ENCODE measurements at places on chromosomes 1 and 21.

DNA sequence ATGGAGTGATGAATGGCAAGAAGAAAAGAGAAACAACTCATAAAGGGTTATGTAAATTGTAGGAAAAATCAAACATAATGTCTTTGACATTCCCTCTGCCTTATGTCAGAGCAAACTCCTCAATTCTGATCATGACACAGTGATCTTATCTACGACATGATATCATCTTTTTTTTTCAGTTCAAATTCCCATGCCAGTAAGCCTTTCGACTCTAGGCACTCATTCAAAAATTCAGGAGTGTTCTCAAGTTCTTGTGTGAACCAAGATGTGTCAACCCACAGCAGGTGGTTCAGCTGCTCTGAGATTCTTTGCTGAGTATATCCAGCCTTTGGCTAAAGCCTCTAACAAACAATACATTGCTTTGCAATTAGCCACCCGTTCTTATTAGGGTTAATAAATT lies 97.1 kb upstream of the ESRRG start:
- DNase-seq: no peak

GRCh38 chr1:162008799-162009198 lies 14.9 kb downstream of the OLFML2B start:
- DNase-seq: no peak

- DNase-seq: no peak
Observed at GRCh38 chr1:232624546-232625281, 5.2 kb downstream of the SIPA1L2 start.

DNA sequence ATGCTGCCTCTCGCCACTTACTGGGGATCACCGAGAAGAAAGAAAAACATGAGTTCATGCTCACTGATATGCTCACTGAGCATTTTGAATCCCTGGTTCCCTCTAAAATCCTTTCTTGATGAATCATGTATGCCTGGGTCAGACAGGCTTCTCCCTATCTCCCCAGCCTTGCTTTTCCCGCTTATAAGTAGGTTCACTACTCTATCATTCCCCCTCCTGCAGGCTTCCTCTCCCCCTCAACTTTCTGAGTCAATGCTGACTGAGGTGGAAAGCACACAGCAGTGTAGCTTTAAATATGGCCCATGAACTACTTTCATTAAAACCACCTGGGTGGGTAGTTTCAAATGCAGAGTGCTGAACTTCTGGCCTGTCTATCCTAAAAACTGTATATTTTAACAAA lies 41.7 kb downstream of the FMO4 start:
- DNase-seq: no peak

GRCh38 chr1:17883662-17884395 lies 128.7 kb downstream of the ACTL8 start:
- DNase-seq: no peak

- DNase-seq: no peak
Observed at GRCh38 chr1:75234562-75234961, 100.4 kb downstream of the LHX8 start.

DNA sequence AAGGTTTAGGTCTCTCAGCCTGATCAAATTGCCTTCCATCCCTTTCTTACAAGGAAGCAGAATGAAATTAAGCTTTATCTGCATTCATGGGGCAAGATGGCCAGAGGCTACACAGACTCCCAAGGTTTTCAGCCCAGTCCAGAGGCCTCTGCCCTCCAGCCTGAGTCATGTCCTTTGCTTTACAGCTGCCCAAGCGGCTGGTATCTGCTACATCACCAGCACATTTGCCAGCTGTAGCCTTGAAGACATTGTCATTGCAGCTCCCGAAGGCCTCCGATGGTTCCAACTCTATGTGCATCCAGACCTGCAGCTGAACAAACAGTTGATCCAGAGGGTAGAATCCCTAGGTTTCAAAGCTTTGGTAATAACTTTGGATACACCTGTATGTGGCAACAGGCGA lies 16.0 kb downstream of the HAO2 start:
- DNase-seq: no peak

- DNase-seq: no peak
Observed at GRCh38 chr1:1171546-1172340, 1.9 kb upstream of the TTLL10 start.

DNA sequence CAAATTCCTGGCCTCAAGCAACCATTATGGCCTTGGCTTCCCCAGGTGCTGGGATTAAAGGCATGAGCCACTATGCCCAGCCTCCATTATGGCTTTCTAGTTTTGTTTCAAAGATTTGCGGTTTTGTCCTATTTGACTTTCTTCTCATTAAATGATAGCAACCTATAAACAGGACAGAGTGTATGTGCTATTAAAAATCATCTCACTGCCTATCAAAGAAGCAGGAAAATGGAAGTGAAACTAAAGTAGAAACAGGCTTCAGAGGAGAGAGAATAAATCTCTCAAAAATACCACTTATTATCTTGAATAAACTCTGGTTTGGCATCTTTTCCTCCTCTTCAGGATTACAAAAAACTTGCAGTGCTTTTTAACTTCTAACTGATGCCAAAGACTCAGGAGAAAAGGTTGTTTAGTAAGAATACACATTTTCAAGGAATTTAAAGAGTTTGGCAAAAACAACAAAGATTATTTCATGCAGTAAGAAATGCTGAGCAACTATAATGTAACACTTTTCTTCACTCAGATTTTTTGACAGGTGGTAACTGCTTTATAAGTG lies 28.7 kb downstream of the ACBD3 start:
- DNase-seq: no peak

GRCh38 chr1:20057886-20058420 lies 12.0 kb upstream of the PLA2G5 start:
- no peak for DNase-seq

DNA sequence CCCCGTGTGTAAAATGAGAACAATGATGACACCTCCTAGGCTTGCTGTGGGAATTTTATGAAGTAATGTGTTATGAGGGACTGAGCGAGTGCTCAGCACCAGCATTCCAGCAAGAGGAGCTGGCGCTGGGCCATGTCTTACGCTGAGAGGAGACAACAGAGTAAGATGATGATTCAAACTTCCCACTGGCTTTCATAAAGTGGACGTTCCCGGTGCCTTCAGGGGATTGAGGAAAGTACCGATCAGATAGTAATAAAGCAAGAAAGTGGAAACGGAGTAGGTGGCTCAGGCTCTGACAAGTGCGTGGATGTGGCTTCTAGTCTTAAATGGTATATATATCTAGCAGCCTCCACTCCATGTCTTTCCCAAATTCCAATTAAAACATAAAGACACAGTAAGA lies 23.8 kb downstream of the EPHA10 start:
- no peak for DNase-seq

DNA sequence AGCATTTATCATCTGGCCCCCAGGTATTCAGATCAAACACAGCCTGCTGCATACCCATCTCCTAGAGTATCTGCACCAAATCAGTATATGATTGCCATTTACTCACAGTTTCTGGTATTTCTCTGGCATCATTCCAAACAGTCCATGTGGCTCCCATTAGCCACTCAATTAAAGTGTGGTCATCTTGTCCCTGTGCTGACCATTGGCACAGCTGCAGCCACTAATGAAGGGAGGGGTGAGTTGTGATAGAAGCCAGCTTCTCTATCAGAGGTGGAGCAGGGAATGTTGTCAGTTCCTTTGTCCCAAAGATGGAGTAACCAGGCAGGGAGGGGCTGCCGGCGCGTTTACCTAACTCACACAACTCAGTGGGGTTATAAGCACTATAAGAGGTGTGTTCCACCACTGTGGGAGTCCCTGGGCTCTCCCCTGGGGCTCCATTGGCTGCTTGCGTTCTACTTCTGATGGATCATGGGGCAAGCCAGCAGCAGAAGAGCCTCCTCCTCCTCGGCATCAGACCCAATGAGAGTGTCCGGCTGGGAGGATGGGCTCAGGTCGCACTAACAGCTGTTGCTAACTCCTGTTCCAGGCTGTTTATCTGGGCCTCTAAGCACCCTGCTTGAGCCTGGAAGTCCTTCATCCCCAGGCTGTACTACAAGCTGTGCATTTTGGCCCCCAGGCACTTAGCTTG lies 108.6 kb downstream of the GDAP2 start:
- no peak for DNase-seq

GRCh38 chr1:184390889-184391288 lies 4.1 kb downstream of the C1orf21 start:
- DNase-seq: no peak

- no peak for DNase-seq
Observed at GRCh38 chr1:11373029-11373894, 100.3 kb downstream of the UBIAD1 start.

- no peak for DNase-seq
Observed at GRCh38 chr21:31922881-31923280, 50.1 kb downstream of the HUNK start.

- peak; percentile 51 for DNase-seq
Observed at GRCh38 chr1:43934101-43934985, 742 bp downstream of the ARTN start.

DNA sequence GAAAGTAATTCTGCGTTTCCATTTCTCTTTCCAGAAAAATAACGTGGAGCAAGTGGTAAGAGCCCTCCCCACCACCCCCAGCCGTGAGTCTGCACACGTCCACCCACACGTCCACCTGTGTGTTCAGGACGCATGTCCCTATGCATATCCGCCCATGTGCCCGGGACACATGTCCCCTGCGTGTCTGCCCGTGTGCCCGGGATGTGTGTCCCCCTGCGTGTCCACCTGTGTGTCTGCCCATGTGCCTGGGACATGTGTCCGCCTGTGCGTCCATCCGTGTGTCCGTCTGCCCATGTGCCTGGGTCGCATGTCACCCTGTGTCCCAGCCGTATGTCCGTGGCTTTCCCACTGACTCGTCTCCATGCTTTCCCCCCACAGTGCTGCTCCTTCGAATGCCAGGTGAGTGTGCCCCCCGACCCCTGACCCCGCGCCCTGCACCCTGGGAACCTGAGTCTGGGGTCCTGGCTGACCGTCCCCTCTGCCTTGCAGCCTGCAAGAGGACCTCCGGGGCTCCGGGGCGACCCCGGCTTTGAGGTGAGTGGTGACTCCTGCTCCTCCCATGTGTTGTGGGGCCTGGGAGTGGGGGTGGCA lies 5.6 kb downstream of the COL6A1 start:
- peak; percentile 7 for DNase-seq

DNA sequence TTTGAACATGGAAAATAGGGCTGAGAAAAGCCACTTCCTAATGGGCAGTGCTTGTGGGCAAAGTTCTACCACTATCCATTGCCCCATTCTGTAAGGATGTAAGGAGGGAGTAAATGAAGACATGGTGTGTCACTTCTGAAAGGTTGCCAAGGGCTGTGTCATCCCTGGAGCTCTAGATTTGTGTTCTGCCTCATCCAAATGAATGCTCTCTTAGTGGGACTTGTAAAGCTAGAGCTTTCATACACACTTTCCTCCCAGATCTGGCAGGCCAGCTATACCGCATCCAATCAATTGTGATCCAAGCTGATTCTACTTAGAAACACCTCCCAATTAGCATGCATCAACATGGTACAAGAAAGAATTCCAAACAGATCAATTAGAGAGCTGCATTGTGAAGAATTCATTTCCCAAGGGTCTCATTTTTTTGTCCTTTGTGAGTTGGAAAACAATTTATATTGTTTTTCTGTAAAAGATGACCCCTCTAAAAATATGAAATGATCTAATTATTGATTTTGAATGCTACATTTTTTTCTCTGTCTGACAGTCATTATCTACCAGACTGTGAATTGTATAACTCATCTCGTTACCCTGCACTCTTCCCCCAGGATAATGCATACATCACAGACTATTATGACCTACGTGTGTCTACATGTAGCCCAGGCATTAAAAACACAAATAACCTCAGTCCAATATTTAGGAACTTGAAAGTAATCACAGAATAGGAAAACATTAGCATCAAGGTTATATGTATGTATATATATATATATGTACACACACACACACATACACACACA lies 117.1 kb upstream of the DUSP10 start:
- DNase-seq: no peak

GRCh38 chr1:22913421-22914141 lies 59.1 kb downstream of the LACTBL1 start:
- DNase-seq: no peak

GRCh38 chr1:24413350-24414163 lies at the start of gene STPG1:
Gene STPG1, minus strand, starts transcription at chr1:24413782. Its CDS starts 12,394 bp downstream, at chr1:24401388.
- peak; percentile 64 for DNase-seq

DNA sequence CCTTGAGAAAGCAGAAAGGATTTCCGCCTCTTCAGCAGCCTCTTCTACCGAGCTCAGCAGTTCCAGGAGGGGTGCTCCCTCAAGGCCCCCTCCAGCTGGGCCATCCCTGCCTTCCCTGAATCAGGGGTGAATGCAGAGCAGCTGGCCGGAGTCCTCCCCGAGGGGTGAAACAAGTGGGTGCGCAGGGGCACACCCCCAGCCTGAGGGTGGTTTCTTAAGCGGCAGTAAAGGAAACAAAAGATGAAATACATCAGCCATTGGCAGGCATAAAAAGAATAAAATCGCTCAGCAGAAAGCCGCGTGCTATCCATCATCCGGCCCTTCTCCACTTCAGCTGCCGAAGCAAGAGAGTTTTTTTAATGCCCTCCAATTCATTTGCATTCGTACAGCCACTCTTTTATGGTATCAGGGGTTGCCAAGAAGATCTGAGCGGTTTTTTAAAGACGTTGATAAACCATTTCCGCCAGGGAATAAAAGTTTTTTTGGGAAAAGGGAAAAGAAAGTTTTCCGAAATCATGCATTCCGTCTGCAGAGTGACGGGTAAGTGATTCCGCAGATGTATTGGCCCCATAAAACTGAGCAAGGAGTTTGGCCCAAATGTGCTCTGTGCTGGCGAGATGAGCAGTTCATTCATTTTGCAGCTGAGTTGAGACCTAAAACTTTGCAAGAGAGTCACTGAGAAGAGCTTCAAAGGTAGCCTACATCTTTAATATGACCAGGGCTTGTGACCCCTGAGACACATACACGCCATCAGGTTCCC lies 73.7 kb upstream of the ZC3H12A start:
- DNase-seq: no peak

DNA sequence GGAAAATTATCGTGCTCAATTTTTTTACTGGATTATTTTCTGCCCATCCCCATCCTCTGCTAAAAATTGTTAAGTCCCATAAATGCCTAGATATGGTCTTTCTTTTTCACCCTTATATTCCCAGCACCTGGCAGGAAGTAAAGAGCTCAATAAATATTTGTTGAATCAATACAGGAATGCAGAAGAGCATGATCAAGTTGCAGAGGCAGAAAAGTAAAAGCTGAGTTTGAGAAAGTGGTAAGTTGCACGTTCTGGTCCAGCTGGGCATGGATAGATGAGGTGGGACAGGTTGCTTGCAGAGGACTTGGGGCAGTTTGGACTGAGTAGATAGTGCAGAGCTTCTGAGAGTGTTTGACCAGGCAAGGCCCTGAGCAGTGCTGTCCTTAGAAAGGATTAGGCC lies 40.1 kb downstream of the ZNF281 start:
- DNase-seq: no peak

DNA sequence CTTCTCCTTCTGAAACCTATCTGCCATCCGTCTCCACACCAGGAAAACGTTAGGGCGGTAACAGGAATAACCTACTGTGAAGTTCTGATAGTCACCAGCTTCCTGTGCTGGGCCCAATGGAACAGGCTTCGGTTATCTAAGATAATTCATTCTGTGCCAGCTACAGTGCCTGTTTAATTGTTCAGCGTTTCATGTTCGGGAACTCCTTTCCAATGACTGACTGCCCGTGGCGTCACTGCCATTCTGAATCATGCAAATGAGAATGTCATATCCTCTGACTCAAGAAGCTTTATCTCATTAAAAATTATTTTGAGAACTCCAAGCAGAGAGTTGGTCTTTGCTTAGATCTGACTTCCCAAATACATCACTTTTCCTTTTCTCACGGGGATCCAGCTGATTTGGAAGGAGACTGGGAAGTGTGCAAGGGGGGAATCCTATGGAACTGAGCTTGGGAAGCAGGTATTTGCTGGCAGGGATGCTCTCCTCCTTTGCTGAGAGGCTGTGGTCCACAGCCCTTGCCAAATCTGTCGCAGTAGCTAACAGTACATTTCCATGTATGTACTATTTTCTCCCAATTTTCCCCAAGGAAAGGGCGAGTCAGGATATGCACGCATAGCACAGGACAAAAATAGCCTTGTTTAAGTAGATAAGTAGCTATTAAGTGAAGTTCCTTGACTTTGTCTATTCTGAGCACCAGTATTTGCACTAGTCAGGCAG lies 358.7 kb downstream of the LTN1 start:
- DNase-seq: no peak

All from T-helper 17 cell (primary cell).